ENCODE measurements at places on chromosomes 2 and 18. TPM values are rescaled to one million over a fixed set of nuclear protein-coding genes. Genes with fewer than 3 reads are reported as not detected.

DNA sequence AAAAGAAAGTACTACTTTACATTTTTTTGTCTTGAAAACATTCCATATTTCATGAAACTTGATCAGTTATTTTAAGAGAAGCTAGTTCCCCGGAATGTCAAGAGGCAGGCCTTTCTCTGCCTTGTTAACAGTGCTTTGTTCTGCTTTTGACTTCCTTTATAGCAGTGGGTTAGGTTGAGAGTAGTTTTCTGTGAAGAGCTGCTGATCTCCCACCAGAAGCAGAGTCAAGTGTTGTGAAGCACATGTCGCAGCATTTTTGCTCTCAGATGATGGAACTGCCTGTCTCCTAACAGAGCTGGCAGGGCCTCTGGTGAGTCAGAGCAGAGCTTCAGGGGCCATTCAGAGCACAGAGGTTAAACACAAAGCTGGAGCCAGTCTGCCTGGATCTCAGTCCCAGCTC, 871.8 kb downstream of the SLC4A3 start:
- DNase-seq, result no peak

DNA sequence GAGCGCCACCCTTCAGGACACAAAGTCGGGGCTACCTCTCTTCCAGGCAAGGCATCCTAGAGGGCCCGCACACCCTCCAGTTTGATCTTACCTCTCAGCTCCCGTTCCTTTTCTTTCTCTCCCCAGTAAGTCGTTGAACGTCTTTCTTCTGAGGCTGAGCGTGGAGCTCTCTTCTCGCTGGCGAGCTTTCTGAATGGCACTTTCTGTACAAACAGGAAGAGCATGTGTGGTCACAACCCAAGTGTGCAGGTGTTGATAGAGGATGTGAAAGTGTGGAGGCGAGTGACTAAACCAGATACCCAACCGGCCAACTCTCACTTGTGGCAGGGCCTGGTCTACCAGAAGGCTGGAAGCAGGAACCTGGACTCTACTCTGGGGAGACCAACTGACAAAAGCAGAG, at the start of gene AFF3:
AFF3 (minus strand) TSS at position 198 of the 400 bp plus-strand sequence. CDS start 38,136 bp downstream, outside the sequence.
- no peak for DNase-seq

DNA sequence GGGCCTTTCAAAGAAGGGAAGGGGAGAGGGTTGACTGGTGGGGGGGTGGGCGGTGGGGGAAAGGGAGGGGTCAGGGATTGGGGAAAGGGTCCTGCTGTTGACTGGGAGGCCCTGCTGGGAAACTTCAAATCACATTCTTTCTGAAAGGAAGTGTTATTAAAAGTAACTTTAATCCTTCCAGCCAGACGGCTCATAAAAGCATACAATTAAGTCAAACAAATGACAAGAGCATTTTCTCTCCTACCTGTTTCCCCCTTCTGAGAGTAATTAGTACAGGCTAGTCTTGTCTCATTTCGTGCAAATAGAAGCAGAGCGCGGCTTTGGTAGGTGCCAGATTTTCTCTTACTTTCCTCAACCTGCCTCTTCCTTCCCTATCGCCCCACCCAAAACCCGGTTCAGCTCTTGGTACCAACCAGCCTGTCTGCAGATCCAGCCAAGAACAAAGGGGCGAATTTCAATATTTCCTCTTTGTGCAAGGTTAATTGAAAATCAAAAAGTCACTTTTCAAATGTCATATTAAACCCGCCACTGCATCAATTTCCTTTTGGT, 2112.6 kb upstream of the PIK3C3 start:
- DNase-seq, result no peak

DNA sequence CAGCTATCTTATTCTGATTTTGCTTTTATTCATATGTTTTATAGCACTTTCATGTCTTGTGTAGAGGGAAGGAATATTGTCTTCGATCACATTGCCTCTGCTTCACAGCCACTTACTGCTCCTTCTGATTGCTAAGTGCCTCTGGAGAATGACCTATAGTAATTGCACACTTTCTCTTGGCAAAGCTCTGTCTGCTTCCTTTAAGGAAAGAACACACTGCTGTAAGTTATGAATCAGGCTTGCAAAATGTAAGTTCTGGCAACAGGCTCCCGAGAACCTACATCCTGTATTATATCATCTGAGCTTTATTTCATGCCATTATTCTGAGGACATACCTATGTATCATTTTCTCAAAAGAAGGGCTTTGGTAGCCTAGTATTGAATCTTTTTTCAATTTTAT, 170.7 kb downstream of the ZNF804A start:
- no peak for DNase-seq

- DNase-seq, result no peak
Observed at GRCh38 chr2:134716721-134717243, 2.0 kb downstream of the TMEM163 start.

GRCh38 chr2:11250400-11251196, 93.8 kb downstream of the ROCK2 start:
- DNase-seq, result no peak

ASPRV1 gene
- total RNA-seq, result 0.55 TPM

ORC2 gene
- total RNA-seq, result 33.8 TPM

CDH2 gene
- total RNA-seq, result 1.4 TPM
